Non-pigmented ciliary epithelial cell (primary cell): ENCODE measurements at places on chromosomes 6 and 20.

DNA sequence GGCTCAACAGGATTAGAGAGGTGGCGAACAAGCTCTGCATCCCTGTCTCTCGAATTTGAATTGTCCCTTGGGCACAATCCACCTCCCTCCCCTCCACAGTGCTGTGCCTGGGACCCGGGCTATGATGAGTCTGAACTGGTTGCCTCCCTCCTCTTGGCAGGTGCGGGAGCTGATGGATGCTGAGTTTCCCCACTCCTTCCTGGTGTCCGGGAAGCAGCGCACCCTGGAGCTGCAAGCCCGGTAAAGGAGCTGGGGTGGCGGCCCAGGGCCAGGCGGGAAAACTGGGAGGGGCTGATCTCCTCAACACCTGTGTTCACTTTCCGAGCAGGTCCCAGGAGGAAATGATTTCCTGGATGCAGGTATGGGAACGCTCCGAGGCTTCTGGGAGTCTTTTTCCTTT lies 14.9 kb downstream of the FGD2 start:
- DNase-seq = no peak

GRCh38 chr6:158158748-158159147 lies 9.3 kb downstream of the SERAC1 start:
- no peak for DNase-seq

DNA sequence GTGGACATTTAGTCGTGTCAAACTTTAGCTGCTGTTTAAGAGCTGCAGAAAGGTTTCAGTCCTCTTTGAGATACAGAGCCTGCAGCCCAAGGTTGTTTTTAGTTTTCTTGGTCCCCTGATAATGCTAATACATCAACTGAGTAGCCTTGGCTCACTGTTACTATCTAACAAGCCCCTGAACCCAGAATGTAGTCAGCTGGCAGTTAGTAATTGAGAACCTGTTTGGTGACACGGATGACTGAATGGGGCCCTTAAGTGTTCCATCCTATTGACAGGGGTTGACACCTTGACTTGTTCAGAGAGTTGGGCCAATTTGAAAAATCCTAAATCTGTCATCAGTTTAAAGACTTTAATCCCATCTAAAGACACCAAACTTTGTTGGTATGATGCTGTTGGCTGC lies 2.8 kb downstream of the RTN4IP1 start:
- DNase-seq = no peak

GRCh38 chr6:15414235-15414612 lies 168.4 kb downstream of the JARID2 start:
- DNase-seq = no peak

GRCh38 chr20:47677635-47678453 lies 107.4 kb downstream of the SULF2 start:
- DNase-seq = no peak

DNA sequence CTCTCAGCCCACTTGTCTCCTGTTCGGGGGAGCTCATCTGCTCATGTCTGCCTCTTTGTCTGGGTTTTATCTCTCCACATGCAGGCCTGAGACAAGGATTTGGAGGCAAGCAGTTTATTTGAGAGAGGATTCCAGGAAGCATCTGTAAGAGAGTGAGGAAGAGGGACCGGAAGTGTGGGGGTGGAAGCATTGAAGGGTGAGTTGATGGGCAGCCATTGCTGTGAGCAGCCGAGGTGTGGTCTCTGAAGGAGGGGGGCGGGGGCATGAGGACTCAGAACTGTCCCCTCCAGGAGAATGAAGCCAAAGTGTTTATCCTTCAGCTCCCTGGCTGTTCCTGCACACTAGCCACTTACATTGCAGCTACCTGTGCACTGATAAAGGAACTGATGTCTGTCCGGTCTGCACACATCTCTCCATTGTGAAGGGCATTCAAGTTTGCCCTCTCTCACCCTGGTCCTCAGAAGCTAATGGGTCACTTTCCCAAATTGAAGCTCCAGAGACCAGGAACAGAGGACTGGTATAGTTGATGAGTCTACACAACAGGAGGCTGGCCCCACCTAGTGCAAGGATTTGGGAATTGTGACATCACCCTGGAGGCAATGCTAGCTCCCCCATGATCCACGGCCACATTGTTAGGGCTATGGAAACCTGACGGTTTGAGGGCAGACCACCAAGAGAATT lies 100.5 kb upstream of the FOXA2 start:
- DNase-seq = no peak

GRCh38 chr6:132962936-132963868 lies 148.8 kb downstream of the RPS12 start:
- DNase-seq = no peak

DNA sequence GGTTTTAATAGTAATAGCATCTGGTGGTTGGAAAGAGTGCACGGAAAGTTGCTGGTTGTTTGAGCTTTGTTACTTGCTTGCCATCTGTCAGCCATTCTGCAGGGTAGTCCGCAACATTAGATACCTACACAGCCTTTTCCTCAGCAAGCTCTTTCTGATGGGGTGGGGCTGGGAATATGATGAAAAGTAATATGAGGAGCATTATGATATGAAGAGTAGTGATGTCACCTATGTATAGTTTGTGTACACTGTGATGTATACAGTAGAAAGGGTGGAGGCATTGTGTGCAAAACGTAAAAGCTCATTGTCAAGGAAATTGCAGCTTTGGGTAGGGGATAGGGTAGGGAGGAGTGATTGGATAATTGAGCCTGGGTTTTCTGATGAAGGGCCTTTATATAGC lies 16.1 kb downstream of the SCAF8 start:
- no peak for DNase-seq

GRCh38 chr20:23050076-23050838 lies 785 bp upstream of the THBD start:
- DNase-seq = no peak

GRCh38 chr20:50750145-50750671 lies 18.8 kb downstream of the PARD6B start:
- no peak for DNase-seq

GRCh38 chr6:149196091-149196490 lies 121.4 kb upstream of the TAB2 start:
- no peak for DNase-seq

GRCh38 chr20:13105864-13106457 lies 97.2 kb downstream of the SPTLC3 start:
- DNase-seq = peak; percentile 14
